ENCODE measurements at places on chromosomes 6 and 20.

- DNase-seq: peak; percentile 59
These were observed 18.8 kb downstream of the DNMT3B start for GRCh38 chr20:32780749-32781655.

GRCh38 chr6:3421791-3422434 is 34.9 kb downstream of the SLC22A23 start:
- no peak for DNase-seq

GRCh38 chr6:117389227-117390057 is 36.3 kb downstream of the ROS1 start:
- DNase-seq: no peak

DNA sequence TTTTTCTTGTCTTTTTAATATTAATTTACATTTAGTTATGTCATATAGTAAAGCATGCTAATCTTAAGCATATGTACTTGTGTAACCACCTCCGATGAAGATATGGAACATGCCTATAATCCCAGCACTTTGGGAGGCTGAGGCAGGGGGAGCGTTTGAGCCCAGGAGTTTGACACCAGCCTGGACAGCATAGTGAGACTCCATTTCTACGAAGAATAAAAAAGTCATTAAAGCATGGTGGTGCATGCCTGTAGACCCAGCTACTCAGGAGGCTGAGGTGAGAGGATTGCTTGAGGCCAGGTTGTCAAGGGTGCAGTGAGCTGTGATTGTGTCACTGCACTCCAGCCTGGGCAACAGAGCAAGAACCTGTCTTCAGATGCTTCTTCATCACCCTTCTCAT is 628.8 kb upstream of the FLRT3 start:
- no peak for DNase-seq

- no peak for DNase-seq
These were observed 31.1 kb upstream of the CCR6 start for GRCh38 chr6:167091805-167092107.

Measured in hippocampal formation (tissue), 2 donors.